ENCODE measurements at places on chromosomes 16 and 17.

GRCh38 chr16:22912654-22913053 is 98.7 kb downstream of the HS3ST2 start:
- DNase-seq: no peak

DNA sequence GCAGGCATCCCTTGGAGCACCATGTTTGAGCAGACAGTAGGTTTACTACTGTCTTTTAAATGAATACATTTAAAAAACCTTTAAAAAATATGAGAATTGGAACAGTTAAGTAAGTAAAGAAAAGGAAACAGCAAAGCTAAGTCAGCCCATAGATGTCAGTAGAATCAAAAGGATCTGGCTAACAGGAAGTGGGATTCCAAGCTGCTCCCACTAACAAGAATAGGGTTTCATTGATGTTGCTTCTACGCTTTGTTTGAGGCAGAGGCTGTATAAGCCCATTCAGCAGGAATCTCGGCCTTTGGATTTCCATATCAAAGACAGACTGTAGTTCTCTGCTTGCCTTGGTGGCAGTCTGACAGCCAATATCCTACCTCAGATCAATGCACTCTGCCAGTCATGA is 122.9 kb upstream of the ELAC2 start:
- no peak for DNase-seq

GRCh38 chr17:9878356-9878755 is 26.7 kb downstream of the RCVRN start:
- DNase-seq: no peak

DNA sequence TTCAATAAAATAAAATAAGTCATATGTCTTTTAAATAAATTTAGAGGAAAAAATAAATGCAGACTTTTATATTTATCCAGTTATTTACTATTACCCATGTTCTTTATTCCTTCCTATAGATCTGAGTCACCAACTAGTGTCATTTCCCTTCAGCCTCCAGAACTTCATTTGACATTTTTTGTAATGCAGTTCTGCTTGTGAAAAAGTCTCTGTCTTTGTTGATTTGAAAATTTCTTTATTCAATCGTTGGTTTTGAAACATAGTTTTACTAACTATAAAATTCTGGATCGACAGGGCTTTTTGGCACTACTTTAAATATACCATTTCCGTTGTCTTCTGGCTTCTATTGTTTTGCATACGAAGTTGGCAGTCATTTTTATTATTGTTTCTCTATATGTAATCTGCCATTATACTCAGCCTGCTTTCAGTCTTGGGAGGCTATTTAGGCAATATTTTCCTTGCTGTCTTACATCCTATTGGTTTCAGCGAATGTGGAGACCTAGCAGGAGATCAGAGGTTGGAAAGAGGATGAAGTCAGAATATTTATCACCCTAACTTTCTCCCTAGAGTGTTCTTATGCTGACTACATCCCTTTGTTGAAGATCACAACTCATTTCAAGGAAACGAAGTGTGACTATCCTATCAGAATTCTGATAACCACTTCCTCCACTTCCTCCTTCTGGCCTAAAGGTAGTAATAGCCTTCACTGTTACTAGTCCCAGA is 42.0 kb upstream of the SLC6A2 start:
- no peak for DNase-seq

- DNase-seq: no peak
Measured at GRCh38 chr16:79644971-79645667, 44.6 kb upstream of the MAF start.

DNA sequence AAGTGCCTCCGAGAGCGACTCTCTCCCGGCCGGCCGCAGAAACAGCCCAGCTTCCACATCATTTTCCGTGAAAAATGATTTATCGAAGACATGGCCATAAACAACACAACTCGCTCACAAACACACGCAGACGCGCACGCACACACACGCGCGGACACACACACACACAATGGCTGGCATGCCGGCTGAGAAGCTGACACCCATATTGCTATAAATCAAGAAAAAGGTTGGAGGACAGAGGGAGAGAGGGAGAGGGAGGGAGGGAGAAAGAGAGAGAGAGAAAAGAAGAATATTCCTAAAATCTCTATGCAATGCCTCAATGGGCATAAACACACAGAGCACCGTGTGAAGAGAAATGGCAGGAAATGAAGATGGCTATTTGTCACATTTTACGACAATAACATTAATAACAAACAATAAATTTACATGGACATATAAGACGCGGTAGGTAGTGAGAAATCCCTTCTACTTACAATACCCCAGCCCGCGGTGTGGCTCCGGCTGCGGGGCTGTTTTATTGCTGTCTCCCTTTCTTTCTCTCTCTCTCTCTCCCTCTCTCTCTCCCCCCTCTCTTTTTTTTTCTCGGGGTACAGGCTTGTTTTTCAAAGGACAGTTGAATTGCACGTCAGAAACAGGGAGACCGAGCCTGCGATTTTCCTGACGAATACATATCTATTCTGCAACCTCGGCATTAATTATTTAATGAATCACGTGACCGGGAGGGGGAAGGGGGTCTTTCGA is 9.5 kb downstream of the HOXB4 start:
- DNase-seq: no peak

DNA sequence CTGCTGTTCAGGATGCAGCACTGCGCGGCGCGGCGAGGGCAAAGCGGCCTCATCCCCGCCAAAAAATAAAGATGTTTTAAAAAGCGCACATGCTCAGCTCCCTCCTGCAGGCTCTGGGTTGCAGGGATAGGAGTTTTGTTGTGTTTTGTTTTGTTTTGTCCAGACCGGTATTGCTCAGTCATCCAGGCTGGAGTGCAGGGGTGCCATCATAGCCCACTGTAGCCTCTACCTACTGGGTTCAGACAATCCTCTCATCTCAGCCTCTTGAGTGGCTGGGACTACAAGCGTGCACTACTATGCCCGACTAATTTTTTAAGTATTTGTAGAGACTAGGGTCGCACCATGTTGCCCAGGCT is 636 bp downstream of the WWOX start:
- no peak for DNase-seq

DNA sequence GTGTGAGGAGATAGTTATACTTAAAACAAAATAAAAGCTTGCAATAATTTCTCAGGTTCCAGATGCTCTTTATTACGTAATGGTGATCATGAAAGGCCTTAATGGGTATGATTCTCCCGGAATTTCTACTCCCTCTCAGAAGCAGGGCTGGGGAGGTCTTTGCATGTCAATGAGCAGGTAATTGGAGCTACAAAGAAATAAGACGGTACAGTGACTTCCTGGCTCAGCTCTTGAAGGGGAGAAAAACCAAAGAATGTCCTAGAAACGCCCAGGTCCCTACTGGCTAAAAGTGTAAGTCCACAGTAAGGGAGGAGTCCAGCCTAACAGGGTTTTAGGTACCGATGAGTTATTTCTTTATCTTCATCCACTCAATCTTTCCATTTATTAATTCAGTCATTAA is 390.9 kb downstream of the TMEM114 start:
- DNase-seq: no peak

DNA sequence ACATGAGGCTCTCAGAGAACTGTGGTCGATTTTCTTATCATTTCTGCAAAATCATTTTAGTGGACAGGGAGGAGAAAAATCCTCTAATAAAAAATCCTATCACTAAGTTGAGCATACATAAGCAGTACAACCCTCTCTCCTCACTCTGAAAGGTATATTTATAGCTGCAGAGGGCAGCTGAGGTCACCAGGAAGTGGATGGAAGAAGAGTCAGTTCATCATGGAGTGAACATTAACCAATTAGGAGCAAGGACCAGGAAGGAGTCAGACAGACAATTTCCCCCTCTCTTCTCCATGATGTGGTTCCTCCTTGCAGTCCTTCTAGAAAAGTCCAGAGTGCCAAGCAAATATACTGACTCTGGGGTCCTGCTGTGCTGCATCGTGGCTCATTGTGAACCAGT is 253.7 kb downstream of the TOX3 start:
- no peak for DNase-seq

- no peak for DNase-seq
Measured at GRCh38 chr16:27801289-27801945, 251.5 kb downstream of the KATNIP start.

GRCh38 chr16:54939029-54939346 is 8.3 kb downstream of the IRX5 start:
- no peak for DNase-seq

DNA sequence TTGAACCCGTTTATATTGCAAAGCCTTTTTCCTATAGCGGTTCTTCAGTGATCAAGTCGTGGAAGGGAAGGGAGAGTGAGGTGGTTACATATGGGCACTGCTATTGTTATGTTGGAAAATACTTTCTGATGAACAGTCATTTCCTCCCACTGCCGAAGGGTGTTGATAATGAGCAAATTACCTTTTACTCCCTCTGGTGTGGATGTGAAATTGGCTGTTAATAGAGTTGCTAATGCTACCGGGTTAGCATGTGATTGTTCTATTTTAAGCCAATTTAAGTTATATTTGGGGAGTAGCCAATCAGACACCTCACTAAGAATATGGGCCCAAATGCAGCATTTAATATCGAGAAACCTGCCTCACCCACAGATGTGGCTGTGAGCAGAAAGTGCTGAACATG is 15.6 kb upstream of the PMFBP1 start:
- no peak for DNase-seq

GRCh38 chr17:60161598-60162330 is 12.0 kb downstream of the CA4 start:
- DNase-seq: no peak

All from non-pigmented ciliary epithelial cell (primary cell).